ENCODE measurements at places on chromosomes 3 and 15. TPM values are rescaled to one million over a fixed set of nuclear protein-coding genes. Genes with fewer than 3 reads are reported as not detected.

SLC7A14 gene
- total RNA-seq = 0.29 TPM

SUCNR1 gene
- total RNA-seq = under 0.01 TPM

FRMD5 gene
- total RNA-seq = 3.3 TPM

STIMATE gene
- total RNA-seq = 18.5 TPM

MOBP gene
- not detected for total RNA-seq

Measured in osteoblast (primary cell).